Caco-2 (cell line): ENCODE measurements at places on chromosomes 7 and 10.
A peak's percentile ranks its signal among the peaks of the same experiment; 100 is the strongest.

DNA sequence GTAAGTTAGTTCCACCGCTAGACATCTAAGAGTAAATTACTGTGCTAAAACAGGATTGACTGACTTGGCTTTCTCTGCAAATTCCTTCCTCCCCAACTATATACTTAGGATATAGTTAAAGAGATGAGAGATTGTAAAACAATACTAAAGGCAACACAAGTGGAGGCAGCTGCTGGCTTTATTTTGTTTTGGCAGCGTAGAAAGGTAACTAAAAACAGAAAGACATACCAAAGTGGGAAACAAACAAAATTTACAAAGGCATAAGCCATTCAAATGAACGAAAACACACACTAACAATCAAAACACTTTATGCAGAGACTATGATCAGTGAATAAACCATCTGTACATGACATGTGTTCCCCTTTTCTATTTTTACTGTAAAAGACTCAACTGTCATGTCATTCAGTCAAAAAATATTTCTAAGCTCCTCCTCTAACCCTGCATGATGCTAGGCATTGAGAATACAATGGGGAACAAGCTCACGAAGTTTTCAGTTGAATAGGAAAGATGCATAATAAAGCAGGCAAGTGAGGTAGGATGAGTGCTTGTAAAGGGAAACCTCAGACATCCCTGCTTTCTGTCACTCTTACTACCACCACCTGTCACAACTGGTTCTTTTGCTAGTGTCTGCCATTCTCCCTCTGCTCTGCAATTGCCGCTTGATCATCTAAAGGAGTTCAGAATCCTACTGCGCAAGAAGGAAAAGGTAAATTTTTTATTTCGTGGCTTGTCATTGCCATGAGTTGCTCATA is 64.2 kb upstream of the COL1A2 start:
- H3K27ac ChIP-seq, result no peak overlapping the region
- H3K27me3 ChIP-seq, result no peaks in the 10 kb centered on the region
- no peak overlapping the region for H3K4me3 ChIP-seq
- DNase-seq, result no peak
- no peaks in the 10 kb centered on the region for H3K36me3 ChIP-seq
- H3K4me1 ChIP-seq, result no peaks in the 10 kb centered on the region

- H3K4me1 ChIP-seq, result no peaks in the 10 kb centered on the region
- no peaks in the 10 kb centered on the region for H3K36me3 ChIP-seq
- no peak for DNase-seq
- H3K4me3 ChIP-seq, result no peak overlapping the region
- no peak overlapping the region for H3K27ac ChIP-seq
These were observed 89.2 kb downstream of the RNLS start for GRCh38 chr10:88493691-88494483.

DNA sequence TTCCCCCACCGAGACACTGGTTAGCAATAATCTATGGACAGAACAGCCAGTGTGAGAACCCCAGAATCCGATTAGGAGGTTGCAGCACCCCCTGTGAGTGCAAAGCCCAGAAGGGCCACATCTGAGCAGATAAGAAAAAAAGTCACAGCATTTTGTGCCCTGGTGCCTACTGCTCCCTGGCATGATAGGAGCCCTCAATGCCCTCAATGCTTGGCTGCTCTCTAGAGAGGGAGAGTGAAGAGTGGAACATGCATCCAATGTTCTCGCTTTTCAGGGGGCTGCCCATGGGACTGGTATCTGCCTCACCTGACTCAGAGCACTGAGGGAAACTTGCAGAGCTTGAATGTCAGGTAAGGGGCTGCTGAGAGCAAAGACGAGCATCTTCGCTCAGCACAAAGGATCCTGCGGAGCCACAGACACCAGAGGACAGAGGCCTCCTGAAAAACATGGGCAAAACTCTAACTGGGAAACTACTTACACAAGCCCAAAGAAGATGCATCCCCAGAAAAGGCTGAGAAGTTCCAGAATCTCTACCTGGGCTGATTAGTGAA is 98.0 kb upstream of the FAM20C start:
- H3K27ac ChIP-seq, result no peak overlapping the region
- H3K4me1 ChIP-seq, result no peaks in the 10 kb centered on the region
- DNase-seq, result no peak
- no peaks in the 10 kb centered on the region; the same call in 1 of the 2 replicates for H3K27me3 ChIP-seq
- H3K4me3 ChIP-seq, result no peak overlapping the region

- no peaks in the 10 kb centered on the region; the same call in 1 of the 2 replicates for H3K36me3 ChIP-seq
- no peak overlapping the region for H3K4me3 ChIP-seq
- no peak overlapping the region for H3K27ac ChIP-seq
- no peaks in the 10 kb centered on the region for H3K27me3 ChIP-seq
- peaks cover 6% of the 10 kb centered on the region; the same call in 1 of the 2 replicates for H3K4me1 ChIP-seq
- no peak for DNase-seq
These were observed 97.3 kb upstream of the KCNIP2 start for GRCh38 chr10:101940916-101941315.

DNA sequence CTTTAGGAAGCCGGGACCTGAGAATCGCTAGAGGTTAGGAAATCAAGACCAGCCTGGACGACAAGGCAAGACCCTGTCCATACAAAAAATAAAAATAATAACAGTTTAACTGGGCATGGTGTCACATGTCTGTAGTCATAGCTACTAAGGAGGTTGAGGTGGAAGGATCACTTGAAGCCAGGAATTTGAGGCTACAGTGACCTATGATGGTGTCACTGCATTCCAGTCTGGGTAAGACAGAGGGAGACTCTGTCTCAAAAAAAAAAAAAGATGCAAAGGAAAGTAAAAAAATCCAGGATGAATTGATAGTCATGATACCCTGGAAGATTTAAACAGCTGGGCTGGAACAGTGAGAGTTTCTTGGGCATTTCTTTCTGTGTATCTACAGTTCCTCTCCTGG is 463.2 kb downstream of the GALNT17 start:
- no peak overlapping the region for H3K27ac ChIP-seq
- no peak for DNase-seq
- H3K36me3 ChIP-seq, result no peaks in the 10 kb centered on the region
- H3K4me1 ChIP-seq, result no peaks in the 10 kb centered on the region
- no peak overlapping the region for H3K4me3 ChIP-seq

GRCh38 chr10:80260295-80261243 is 28.9 kb downstream of the MAT1A start:
- peak; percentile 68 for DNase-seq
- H3K27me3 ChIP-seq, result no peaks in the 10 kb centered on the region
- H3K4me1 ChIP-seq, result peaks cover 10% of the 10 kb centered on the region; the same call in 1 of the 2 replicates
- no peak overlapping the region for H3K27ac ChIP-seq
- no peak overlapping the region for H3K4me3 ChIP-seq
- no peaks in the 10 kb centered on the region for H3K36me3 ChIP-seq

DNA sequence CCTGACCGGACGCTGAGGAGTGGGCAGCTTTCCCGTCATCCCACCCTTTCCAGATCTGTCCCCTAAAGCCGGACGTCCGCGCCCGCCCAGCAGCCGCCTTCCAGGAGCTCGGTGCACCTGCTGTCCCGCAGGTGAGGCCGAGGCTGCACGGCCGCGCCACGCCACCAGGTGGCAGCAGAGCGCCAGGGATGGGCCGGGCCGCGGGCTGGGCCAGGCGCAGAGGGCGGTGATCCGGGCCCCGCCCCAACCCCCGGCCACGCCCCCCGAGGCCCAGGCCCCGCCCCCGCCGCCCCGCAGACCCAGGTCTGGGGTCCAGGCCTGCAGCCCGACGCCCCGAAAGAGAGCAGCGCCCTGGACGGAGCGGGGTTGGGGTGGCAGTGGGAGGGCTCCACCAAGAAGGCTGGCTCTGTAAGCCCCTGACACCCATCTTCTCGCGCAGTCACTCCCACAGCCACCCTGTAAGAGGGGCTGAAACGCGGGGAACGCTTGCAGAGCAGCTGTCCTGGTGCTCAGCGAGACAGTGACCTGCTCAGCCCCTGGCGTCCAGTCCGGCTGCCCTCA is 32.2 kb downstream of the FOXL3 start:
- no peak overlapping the region for H3K4me3 ChIP-seq
- DNase-seq, result peak; percentile 77
- peaks cover 62% of the 10 kb centered on the region for H3K4me1 ChIP-seq

- no peaks in the 10 kb centered on the region for H3K27me3 ChIP-seq
- DNase-seq, result no peak
- no peaks in the 10 kb centered on the region for H3K4me1 ChIP-seq
- no peaks in the 10 kb centered on the region for H3K36me3 ChIP-seq
- no peak overlapping the region for H3K27ac ChIP-seq
- no peak overlapping the region for H3K4me3 ChIP-seq
These were observed 733.6 kb downstream of the TNS3 start for GRCh38 chr7:46848311-46848710.

DNA sequence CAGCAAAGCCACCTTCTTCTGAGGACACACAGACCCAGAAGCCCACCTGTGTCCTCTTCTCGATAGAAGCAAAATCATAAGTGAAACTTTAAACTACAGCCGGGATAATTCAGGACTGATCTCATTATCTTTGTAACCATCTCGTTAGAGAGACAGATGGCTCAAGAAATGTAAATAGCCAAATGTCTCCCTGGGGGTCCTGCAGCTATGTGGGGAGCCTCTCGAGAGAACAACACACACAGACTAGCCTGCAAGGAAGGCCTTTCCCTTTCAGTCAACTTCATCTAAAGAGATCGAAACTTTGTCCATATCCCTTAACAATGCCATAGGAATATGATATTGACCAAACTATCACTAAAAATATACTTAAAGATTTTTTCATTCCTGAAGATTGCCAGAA is 93.5 kb downstream of the VWC2 start:
- no peaks in the 10 kb centered on the region for H3K4me1 ChIP-seq
- no peak for DNase-seq
- no peaks in the 10 kb centered on the region for H3K36me3 ChIP-seq
- H3K4me3 ChIP-seq, result no peak overlapping the region
- no peaks in the 10 kb centered on the region; the same call in 1 of the 2 replicates for H3K27me3 ChIP-seq

DNA sequence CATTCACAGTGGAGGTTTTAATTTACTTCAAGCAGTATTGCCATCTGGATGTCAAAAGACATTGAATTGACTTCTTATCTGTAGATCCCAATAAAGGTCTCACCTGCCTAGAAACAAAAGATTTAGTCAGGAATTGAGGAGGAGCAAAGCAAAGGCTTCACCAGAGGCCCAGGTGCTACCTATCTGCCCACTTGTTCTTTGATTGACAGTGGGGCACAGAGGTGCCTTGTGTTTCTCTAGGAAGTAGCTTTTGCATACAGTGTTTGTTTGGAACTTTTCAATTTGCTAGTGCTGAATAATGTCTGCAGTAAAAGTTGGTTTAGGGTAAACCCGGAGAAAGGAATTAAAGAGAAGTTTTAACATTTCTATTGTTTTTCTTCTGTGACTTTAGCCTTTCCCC is 40.4 kb downstream of the AUTS2 start:
- H3K27ac ChIP-seq, result no peak overlapping the region
- no peak overlapping the region for H3K4me3 ChIP-seq
- H3K36me3 ChIP-seq, result no peaks in the 10 kb centered on the region
- H3K27me3 ChIP-seq, result no peaks in the 10 kb centered on the region
